MM.1S (cell line): ENCODE measurements at places on chromosomes 1 and 21.

- DNase-seq: peak; percentile 14
These were observed 43.5 kb downstream of the TRIM33 start for GRCh38 chr1:114467491-114467890.

DNA sequence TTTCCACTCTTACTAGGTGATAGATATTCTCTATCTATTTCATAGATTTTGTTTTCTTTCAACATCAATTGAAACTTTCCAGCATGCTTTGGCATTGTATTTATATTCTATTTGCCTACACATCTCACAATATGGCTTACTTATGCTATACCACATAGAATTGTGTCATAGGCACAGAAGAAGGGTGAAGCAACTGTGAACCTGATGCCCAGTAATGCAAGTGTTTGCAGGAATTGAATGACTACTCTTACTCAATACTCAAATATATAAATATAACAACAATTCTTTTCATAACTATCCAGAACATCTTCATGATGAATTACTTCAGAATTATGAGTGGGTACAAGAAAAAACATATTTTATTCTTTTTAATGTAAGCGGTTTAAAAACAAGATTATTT, 165.9 kb downstream of the PTBP2 start:
- no peak for DNase-seq

DNA sequence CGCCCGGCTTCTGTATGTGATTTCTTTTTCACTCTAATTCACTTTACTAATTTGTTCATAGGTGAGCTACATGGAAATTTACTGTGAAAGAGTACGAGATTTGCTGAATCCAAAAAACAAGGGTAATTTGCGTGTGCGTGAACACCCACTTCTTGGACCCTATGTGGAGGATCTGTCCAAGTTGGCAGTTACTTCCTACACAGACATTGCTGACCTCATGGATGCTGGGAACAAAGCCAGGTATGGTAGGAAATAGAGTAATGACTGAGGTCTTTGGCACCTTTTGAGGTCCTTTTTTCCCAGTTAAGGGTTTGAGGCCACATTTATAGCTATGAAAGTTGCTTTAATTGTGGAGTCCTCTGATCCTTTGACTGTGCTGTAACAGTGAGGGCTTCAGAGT, 56.9 kb downstream of the KIF1B start:
- no peak for DNase-seq

DNA sequence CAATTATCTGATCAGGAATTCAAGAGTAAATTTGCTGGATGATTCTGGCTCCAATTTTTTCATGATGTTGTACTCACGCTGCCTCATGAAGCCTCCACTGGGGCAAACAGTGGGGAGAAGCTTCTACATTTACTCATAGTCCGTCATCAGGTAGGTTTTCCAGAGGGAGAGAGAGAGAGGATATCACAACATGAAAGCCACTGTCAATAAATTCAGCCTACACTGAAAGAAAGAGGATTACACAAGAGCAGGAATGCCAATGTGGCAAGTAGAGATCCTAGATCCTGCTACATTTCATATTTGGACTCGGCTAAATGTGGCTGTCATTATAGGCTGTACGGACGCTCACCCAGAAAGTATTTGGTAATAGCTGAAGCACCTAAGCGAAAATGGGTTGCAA, 819.9 kb downstream of the BRINP3 start:
- no peak for DNase-seq

DNA sequence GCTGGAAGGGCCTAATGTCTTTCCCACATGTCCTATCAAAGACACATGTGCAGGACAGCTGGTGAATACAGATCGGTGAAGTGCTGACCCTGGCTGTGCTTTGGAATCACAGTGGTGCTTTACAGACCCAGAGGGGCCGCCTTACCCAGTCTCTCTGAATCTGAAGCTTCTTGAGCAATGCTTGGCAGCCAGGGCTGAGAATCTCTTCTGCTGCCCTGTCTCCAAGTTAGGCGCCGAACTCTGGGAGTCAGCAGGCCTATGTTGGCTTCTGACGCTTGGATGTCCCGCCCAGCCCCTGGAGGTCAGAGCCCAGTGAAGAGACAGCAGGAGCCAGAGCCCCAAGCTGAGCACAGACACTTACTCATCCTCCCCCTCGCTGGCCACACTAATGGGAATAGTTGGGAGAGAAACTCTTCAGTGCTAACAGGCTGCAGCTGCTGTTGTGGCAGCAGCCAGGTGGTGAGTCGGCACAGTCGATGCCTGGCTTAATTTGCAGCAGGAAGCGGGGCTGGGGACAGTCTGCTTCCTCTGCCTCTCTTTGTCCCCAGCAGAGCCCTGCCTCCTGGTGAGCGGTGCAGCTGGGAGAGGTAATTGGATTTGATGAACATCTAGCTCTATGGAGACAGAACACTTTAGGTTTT, 68.1 kb downstream of the URB2 start:
- no peak for DNase-seq

GRCh38 chr1:201361652-201362504, 15.6 kb downstream of the TNNT2 start:
- peak; percentile 50 for DNase-seq

GRCh38 chr1:119373465-119373864, 4.9 kb downstream of the HAO2 start:
- no peak for DNase-seq

- DNase-seq: no peak
These were observed 48.1 kb upstream of the WNT2B start for GRCh38 chr1:112460615-112461014.

- DNase-seq: no peak
These were observed 170.9 kb upstream of the IVNS1ABP start for GRCh38 chr1:185487936-185488335.

GRCh38 chr1:64703600-64703999, 41.3 kb upstream of the RAVER2 start:
- DNase-seq: no peak

DNA sequence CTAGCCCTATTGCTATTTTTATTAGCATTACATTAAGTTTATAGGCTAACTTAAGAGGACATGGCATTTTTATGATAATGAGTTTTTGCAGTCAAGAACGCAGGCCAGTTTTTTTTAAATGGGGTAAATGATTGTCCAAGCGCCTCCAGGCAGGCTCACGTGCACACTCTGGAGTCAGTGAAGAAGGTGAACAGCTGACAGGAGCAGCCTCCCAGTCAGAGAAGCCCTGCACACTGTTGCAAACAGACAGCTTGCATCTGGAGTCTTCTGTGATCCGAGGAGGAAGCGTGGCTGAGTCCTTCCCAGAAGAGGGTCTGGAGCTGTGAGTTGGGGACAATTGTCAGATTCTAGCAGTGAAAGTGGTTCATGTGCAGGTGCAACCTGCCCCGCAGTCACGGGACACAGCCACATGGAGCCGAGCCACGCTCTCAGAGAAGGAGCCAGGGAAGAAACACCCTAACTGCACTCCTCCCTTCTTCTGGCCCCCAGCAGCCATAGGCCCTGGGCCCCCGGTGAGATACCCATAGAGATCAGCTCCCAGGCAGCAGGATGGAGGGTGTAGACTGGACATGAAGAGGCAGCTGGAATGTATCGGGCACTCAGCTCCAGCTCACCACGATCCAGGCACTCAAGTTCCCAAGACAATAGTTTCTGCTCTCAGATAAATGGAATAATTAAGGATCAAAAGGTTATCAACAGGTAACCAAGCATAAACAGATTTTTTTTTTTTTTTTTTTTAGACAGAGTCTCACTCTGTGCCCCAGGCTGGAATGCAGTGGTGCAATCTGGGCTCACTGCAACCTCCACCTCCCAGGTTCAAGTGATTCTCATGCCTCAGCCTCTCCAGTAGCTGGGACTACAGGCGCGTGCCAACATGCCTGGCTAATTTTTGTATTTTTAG, 26.4 kb downstream of the CAPN2 start:
- no peak for DNase-seq

DNA sequence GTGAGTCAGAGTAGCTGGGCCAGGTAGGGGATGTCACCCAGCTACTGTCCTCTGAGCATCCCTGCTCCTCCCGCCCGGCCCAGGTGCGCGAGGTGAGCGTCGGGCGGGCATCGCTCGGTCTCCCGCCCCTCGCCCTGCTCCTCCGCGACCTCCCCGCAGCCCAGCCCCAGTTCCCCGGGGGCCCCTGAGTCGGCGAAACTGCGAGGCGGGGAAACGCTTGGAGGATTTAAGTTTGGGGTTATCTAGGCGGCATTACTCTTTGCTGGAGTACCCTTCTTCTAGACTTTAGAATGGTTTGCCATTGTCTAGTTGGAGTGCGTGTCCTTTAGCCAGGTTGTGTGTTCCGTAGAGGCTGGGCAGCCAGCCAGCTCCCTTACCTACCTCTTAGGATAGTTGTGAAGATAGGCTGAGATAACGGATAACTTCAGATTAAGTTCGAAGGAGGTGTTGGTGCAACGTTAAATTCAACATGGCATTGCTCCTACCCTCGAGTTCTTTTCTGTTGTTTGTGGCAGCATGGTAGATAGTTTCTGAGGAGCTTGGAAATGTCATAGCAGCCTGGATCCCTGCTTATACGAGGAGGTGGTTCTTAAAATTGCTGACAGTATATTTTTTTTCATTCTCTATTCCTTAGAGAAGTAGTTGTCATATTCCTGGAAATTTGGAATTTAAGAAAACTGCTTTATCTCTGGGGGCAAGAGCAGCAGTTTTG, 697 bp downstream of the AGO3 start:
- DNase-seq: peak; percentile 28

DNA sequence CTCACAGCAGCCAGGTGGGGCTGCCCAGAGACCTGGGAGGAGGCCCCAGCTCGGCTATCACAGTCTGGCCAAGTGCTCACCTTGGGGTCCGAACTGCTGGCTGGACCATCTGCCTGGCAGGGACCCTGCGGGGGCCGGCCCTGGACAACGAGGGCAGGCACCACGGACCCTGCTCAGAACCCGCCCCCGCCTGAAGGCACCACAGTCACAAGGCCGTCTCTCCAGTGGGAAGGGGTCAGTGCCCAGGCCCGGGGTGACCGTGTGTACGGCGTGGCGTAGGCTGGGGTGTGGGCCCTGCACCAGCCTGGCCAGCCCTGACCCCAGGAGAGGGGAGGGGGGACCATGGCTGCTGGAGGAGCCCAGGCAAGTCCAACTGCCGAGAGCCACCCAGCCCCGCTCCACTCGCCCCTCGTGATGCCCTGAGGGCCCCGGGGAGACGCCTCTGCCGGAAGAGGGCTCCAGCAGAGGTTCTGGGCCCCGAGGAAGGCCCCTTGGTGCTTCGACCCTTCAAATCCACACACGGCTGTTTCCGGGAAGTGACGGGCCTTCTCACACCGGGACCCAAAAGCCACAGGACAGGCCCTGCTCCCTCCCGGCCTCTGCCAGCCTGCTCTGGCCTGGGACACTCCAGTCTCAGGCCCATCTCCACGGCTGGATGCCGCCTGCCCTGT, 11.2 kb upstream of the RNF223 start:
- DNase-seq: no peak

- DNase-seq: no peak
These were observed 52.5 kb upstream of the CAMK1G start for GRCh38 chr1:209531006-209531405.

DNA sequence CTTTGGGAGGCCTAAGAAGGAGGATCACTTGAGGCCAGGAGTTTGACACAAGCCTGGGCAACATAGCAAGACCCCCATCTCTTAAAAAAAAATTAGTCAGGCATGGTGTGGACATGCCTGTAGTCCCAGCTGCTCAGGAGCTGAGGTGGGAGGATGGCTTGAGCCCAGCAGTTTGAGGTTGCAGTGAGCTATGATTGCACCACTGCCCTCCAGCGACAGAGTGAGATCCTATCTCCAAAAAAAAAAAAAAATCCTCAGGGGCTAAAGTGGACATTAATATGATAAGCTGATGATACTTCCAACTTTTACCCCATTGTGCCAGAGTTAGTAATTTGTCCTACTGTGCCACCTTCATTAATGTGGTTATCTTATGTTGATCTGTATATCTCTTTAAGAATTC, 327.8 kb upstream of the FMN2 start:
- DNase-seq: no peak

DNA sequence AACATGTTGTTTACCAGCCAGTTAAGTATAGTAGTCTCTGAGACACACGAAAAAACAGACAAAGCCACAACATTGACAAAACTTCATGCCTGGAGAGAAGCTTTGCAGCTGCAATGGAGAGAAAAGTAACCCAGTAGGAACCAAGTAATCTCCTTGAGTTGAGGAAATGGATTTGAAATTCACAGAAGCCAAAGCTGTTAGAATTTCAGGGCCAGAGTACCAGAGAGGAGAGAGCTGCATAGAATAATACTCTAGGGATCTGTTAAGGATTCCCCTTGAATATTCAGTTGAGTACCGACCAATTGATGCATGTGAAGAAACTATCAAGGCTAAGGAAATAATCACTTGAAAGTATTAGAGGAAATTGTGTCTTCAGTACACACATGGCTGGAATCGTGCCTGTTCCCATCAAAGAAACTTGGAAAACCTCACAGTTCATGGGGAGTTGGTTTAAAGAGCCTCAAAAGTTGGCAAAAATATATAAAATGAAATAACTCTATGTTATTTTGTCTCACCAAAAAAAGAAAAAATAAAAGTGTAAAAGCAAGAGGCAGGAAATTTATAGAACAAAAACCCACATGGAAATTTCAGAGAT, 324.0 kb upstream of the NEGR1 start:
- DNase-seq: no peak

- no peak for DNase-seq
These were observed 56.2 kb downstream of the DDX20 start for GRCh38 chr1:111811891-111812290.

DNA sequence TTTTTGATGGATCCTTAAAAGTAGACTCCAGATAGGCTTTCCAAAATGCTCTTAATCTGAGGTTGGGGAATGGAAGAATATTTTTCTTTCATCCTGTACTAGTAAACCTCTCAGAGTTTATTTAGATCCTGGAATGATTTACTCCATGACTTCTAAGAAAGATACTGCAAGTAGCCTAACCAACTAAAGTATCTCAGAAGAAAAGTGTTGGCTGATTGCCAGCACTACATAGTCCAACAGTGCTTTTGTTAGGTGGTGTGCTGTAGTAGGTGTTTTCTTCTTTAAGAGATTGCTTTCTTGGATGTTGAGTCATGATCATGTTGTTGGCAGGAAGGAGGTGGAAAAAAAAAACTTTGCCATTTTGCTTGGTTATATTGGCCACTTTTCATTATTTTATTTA, 119.8 kb downstream of the OSBPL9 start:
- peak; percentile 50 for DNase-seq

DNA sequence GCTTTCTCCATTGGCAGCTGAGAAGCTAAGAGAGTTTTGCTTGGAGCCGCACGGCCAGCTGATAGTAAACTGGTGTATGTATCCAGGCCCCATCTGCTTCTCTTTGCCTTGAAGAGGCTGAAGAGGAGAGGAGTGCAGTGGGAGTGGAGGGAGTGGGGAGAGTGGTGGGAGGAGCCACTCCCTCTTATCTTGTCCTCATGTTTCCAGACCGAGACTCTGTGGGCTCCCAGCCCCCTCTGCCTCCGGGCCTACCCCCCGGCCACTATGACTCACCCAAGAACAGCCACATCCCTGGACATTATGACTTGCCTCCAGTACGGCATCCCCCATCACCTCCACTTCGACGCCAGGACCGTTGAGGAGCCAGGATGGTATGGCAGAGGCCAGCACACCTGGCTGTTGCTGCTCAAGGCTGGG, 6.0 kb upstream of the LRRC71 start:
- DNase-seq: no peak

- DNase-seq: no peak
These were observed 1.1 kb downstream of the MIA3 start for GRCh38 chr1:222618880-222619596.
